COR-L47 (cell line): ENCODE measurements at places on chromosomes 16 and 17.
A peak's percentile ranks its signal among the peaks of the same experiment; 100 is the strongest.

DNA sequence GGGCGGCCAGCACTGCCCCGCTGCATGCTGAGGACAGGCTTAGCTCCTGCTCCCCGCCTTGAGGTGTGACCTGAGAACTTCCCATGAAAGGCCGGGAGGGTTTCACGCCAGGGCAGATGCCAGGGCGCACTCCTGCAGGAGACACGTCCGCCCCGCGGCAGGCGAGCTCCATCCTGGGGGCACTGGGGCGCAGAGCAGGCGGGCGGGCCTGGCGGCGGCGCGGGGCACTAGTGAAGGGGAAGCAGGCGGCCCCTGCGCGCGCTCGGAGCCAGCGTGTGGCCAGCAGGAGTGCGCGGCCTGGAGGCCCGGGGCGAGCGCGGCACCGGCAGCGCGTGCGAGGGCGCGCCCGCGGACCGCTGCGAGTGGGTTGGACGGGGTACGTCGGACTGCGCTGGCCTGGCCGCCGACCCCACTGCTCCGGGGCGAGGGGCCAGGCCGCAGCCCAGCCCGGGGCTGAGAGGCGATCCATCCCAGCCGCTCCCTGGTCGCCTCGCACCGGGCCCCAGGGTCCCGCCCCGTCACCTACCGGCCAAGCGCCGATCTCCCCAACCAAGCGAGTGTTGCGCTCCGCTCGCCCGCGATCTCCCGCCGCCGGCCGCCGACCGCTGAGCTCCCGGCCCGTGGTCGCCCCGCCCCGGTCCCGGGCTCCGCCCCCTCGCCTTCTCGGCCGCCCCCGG, at the start of gene MAP3K14:
TSS of gene MAP3K14 (minus strand) at position 587 of the 677 bp plus-strand sequence. CDS start 26,275 bp downstream, outside the sequence.
- DNase-seq: peak; percentile 64

GRCh38 chr17:57170866-57171265, 85.5 kb upstream of the MSI2 start:
- DNase-seq: no peak

GRCh38 chr16:22091721-22092120, 620 bp upstream of the VWA3A start:
- DNase-seq: no peak

- DNase-seq: peak; percentile 83
Measured at GRCh38 chr17:48002266-48002915, 31.5 kb downstream of the CDK5RAP3 start.

GRCh38 chr16:29951625-29952365, 10.1 kb upstream of the TMEM219 start:
- DNase-seq: no peak

GRCh38 chr17:67523101-67523500, 146.0 kb downstream of the PITPNC1 start:
- DNase-seq: no peak

- no peak for DNase-seq
Measured at GRCh38 chr17:72466199-72466598, 345.4 kb downstream of the SOX9 start.
